ENCODE measurements at places on chromosomes 11 and 22. TPM values are rescaled to one million over a fixed set of nuclear protein-coding genes. Genes with fewer than 3 reads are reported as not detected.

CASP5 gene
- 25.7 TPM for total RNA-seq

OR51I1 gene
- total RNA-seq, result not detected

DENND6B gene
- total RNA-seq, result 2.4 TPM

FXYD2 gene
- 1.5 TPM for total RNA-seq

LPXN gene
- total RNA-seq, result 7.8 TPM

GLB1L2 gene
- total RNA-seq, result 27.2 TPM

PGA5 gene
- not detected for total RNA-seq

OR2AG1 gene
- not detected for total RNA-seq

BIK gene
- 29.5 TPM for total RNA-seq

OR10A4 gene
- total RNA-seq, result not detected

C11orf65 gene
- 0.50 TPM for total RNA-seq

PANX2 gene
- total RNA-seq, result not detected

OR52K2 gene
- not detected for total RNA-seq

CEP57 gene
- total RNA-seq, result 39.9 TPM

FGF4 gene
- total RNA-seq, result not detected
